ENCODE measurements at places on chromosomes 12 and 14.

DNA sequence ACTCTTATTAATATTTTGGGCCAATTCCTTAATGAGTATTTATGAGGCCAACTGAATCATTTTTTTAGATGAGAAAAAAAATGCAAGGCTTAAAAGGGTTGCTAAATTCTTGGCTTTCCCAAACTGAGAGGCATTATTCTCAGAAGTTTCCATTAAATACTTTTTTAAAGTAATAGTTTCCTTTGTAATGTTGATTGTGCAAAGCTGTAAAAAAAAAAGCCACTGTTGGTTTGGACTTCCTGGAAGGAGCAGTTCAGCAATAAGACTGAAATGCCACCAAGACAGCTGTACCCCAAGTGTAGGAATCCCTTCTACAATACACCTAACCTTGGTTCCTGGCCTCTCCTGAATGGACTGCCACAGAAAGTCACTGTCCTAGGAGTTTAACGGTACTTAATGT, 231.3 kb downstream of the MON2 start:
- no peak for DNase-seq

- no peak for DNase-seq
These were observed 800.2 kb downstream of the FSCB start for GRCh38 chr14:43706900-43707299.

- DNase-seq = no peak
These were observed 2.3 kb upstream of the CDCA4 start for GRCh38 chr14:105023144-105023543.

- no peak for DNase-seq
These were observed 6.8 kb upstream of the TESPA1 start for GRCh38 chr12:54991161-54991990.

DNA sequence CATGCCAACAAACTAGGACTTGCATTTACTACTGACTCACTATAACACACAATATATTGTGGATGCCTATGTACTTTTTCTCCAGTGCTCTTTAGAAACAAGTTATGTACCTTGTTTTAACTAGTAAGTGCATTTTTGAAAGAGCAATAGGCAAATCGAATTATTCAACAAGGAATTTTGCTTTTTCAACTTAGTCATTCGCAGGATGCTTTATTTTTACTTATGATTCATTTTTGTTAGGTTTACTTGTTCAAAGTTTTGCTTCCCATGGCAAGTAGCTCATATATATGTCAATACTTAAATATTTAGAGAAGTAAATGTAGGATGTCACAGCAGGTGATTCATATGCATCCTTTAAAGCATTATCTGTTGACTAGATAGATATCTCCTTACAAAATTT, 149.8 kb downstream of the PELI2 start:
- no peak for DNase-seq

GRCh38 chr12:130574402-130574801, 141.7 kb downstream of the RIMBP2 start:
- no peak for DNase-seq

DNA sequence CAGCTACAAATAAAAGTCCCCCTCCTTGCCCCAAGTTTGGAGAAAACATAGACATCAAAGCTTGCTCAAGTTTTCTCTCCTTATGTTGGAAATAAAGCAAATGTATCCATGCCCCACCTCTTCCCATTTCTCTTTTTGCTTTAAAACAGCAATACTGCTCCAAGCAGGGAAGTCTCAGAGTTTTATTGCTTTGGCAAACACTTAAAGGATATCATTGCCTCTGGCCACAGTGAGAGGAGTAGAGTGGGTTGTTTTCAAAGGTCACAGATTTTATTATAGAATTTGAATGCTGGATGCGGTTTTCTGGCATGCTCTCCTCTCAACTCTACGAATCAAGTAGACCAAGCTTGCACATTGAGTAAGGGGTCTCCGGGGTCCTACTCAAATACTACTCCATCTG, 149.7 kb downstream of the TTC7B start:
- no peak for DNase-seq

DNA sequence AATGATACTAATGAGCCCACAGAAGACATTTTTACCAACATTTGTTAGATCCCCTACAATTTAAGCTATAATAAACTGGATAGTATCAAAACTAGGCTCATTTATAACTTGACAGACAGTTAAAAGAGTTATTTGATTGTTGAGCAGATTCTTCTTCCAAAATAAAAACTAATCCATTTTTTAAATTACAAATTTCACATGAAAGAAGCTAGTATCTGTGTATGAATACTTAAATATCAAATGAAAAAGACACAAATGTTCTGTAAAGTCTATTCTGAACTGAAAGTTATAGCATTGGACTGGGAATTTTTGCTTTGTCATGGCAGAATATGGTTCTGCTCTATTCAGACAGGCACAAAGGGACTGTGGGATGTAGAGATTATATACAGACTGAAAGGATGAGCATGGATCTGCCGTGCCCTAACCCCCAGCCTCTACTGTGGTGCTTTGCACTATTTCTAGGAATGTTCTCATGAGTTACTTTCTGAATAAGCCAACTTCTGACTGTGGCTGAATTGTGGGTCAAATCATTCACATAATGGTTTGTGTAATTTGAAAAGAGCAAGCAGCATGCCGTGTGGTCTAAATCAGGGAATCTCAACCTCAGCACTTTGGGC, 352.7 kb downstream of the KCNH5 start:
- no peak for DNase-seq

GRCh38 chr12:38555620-38556591, 239.3 kb downstream of the ALG10B start:
- DNase-seq = no peak

GRCh38 chr14:71238835-71239234, 331.6 kb downstream of the PCNX1 start:
- no peak for DNase-seq

DNA sequence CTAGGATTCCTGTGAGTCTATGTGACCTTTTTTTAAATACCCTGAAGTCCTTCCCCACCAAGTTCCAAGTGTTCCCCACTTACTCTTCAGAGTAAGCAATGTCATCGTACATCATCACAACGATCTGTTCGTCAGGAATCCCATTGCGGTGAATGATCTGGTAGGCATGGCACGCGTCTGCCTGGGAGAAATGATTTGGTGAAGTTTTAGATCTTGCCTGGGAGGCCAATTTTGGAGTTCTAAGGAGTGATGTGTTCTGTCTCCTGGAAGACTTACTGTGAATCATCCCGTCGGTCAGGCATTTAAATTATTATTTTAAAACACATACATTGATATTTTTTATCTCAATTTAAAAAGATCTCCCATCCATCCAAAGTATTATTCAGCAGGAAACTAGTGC, 29.8 kb downstream of the LGMN start:
- no peak for DNase-seq

DNA sequence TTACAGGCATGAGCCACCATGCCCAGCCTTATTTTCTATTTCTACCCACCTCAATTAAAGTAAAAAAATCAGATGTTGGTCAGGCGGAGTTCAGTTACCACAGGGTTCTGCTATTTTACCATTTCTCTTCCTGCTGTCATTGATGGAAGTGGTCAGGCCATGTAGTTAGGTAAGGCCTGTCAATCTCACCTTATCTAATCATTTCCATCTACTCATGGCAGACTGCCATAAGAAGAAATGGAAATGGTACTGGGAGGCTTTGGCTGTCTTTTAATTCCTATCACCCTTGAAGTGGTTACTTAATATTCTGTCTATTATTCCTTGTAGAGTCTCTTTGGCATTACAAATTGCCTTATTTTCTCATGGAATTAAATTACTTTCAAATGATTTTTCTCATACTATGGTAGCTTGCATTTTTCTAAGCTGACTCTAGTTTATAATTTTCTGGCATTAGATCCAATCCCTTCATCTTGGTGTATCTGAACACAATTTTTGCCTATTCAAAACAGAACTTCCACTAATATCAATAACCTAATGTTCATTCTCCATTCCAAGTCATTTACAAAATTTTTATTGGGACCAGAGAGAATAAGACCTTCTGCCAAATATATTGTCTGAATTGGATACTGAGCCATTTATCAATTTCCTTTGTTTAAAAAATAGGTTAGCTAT, 198.7 kb downstream of the DACT1 start:
- no peak for DNase-seq

DNA sequence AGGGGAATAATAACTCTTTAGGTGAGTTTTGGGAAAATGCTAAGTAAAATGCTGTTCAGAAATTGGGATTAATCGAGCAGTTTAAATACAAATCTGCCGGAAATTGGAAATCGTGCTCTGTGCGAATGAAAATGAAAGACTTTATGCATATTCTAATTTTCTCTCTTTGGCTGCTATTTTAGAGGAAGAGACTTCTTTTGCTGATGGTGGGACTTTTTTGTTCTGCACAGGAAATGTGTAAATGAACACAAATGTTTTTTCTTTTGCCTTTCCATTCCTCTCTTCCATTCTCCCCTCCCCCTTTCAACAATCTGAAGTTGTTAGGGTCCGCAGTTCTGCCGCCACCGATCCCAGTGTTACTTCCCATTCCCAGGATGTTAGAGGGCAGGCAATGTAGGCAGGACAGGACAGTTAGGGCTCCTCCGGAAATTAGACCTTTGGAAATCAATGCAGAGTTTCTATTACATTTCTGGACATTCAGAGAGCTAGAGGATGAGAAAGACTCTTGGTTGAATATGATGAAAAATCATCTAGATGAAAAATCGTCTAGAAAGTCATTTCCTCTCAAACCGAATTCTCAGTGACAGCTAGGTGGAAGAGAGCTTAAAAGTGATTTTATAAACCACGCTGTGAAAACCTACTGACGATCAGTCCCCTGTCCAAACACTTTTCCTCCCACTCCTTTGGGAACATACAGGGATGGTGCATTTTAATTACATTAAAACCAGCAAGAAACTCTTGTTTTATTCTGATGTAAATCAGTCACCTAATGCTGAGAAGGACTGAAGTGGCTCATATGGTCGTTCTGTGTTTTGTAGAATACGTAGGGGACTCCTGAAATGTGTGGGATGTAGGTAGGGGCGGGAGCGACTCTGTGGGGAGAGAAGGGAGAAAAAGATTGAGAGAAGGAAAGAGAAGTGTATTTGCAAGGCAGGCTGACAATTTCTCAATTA, 17.8 kb downstream of the FOXG1 start:
- DNase-seq = no peak

- DNase-seq = no peak
These were observed 156.5 kb downstream of the EPS8 start for GRCh38 chr12:15632708-15633107.

DNA sequence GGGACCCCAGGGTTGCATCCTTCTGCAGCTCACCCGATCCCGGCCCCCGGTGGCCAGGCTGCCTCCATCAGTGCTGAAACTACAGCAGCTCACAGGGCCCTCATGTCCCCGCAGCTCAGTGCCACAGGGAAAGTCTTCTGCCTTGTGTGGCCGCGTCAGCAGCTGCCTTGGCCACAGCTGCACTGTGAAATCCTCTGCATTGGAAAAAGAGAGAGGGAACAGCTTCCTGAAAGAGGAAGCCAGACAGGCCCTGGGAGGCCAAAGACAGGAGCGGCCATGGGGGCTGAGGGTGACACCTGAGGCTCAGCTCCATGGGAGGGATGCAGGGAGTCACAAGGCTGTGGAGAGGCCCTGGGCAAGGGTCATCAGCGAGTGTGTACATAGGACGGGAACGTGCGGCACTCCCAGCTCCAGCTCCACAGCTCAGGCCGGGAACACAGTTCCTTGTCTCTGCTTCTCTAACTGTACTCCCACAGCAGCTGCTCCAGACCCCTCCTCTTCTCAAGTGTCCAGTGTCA, 32.7 kb downstream of the PARP2 start:
- DNase-seq = no peak

DNA sequence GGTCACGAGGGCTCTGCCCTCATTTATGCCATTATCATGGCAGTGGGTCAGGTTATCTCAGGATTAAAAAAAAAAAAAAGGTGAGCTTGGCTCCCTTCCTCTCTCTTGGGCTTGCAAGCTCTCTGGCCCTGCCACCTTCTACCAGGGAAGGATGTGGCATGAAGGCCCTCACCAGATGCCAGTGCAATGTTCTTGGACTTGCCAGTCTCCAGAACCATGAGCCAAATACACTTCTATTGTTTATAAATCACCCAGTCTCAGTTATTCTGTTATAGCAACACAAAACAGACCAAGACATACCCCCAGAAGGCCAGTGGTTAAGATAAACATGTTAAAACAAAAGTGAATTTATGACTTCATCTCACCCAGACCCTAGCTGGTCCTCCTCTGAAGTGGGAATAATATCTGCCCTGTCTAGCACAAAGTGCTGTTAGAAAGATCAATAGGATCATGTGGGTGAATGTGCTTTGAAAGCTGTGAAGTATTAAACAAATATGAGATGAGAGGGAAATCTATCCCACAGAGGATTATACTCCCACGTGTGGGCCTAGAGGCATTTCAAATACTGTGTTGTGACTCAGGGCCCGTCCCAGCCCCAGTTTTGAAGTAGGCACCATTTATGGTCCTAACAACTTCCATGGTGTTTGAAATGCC, 88.6 kb downstream of the NINJ2 start:
- DNase-seq = no peak

DNA sequence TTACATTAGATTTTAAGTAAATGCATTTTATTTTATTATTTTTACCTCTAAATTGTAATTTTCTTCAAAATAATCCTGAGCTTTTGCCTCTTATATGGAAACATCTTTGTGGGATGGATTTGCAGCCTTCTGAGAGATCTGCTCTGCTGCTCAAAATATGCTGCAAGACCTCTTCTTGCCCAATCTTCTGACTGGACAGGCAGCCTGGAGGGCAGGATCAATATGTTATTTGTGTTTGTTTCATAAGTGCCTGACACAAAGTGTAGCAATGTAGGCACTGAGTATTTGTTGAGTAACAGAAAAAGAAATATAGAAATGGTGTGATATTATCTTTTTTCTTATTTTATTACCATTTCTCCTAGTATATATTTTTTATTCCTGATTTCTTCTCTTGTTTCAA, 1106.9 kb downstream of the TMTC2 start:
- no peak for DNase-seq

DNA sequence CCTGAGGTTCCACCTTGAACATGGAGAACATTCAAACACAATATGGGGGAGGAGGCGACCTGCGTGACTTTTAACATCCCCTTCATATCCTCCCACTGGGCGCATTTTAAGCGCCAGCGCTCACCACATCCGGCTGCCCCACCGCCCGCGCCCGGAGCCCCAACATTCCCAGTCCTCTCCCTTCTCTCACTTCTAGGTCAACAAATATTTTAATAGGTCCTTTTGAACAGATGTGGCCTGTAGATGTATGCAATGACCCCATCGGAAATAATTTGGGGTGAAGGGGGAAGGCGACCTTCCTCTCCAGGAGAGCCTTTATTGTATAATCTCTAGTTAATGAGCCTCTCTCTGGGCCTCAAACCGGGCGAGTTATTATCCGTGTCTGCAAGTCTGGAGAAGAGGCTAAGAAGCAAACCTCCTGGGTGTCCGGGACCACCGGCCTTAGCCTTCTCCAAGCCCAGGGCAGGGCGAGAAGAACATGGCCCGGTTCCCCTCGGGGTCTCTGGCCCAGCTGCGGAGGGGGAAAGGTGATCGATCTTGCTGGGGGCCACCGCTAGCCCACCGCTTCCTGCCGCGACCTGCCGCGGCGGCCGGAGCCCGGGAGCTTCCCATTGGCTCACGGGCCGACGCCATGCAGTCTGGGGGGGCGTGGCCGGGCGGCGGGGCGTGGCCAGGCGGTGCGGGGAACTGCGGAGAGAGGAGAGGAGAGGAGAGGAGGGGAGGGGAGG, 83.2 kb upstream of the HMGA2 start:
- peak; percentile 62 for DNase-seq

- DNase-seq = no peak
These were observed 10.7 kb upstream of the IKZF4 start for GRCh38 chr12:56010111-56010570.

All from stimulated activated CD4-positive, alpha-beta T cell treated with anti-CD3 and anti-CD28 coated beads, Interleukin-2, amount 100 ng/mL, for 48 hours (primary cell).